Daoy (cell line): ENCODE measurements at places on chromosomes 5 and 9. TPM values are rescaled to one million over a fixed set of nuclear protein-coding genes. Genes with fewer than 3 reads are reported as not detected.

The GHR gene
- total RNA-seq: not detected in 2 replicates

DNA sequence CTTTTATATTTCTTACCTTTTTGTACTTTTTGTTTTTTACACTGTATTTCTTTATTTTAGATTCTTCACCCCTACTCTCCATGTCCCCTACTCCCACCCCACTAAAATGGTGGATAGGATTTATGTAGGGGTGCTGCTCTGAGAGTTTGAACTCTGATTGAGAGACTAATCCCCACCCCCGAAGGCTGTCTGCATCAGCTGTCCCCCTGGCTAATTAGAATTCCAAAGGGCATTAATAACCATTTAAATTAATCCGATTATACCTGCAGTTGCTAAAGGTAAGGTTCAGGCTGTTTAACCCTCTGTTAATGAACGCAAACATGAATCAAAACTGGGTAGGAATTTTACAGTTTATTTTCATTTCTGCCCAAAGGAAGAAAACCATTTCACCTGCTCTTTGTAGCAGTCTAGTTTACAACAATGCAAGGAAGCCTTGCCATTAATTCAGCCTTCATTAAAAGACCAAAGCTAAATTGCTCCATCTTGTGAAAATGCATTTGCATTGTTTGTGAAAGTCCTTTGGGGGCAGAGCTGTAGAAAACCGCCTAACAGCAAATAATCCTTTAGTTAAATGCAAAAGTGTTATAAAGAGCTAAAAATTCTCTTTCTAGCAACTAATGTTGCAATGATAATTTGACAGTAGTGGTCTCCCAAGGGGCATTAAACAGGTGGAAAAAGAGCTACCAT, 71.2 kb downstream of the ZCCHC7 start:
- no peak for DNase-seq

GRCh38 chr5:116785106-116785505, 210.5 kb upstream of the SEMA6A start:
- no peak for DNase-seq

DNA sequence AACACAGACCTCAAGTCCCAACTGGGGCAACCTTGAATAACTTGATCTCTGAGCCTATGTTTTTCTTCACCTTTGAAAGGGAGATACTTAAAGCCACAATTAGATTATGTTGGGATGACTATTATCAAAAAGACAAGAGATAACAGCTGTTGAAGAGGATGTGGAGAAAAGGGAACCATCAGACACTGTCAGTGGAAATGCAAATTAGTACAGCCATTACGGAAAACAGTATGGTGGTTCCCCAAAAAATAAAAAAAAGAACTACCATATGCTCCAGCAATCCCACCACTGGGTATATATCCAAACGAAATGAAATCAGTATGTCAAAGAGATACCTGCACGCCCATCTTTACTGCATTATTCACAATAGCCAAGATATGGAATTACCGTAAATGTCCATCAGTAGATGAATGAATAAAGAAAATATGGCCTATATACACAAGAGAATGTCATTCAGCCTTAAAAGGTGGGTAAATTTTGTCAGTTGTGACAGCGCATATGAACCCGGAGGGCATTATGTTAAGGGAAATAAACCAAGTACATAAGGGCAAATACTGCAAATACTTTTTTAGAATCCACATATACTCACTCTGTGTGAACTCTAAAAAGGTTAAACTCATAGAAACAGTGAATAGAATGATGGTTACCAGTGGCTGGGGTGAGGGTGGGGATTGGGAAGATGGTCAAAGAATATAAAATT, 12.7 kb downstream of the FAT2 start:
- DNase-seq: no peak

DNA sequence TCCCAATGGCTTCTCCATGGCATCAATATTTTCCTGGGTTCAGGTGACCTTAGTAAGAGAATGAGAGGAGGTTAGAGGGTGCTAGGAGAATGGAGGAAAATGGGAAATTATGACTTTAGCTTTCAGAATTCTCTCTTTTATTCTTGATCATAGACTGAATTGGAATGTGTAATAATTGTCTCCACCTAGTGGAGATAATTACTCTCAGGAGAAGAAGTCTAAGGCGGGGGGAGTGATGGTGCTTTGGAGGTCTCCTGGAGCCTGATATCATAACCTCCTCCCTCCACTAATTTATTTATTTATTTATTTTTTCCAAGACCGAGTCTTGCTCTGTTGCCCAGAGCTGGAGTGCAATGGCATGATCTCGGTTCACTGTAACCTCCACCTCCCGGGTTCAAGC, 221.3 kb downstream of the GRIA1 start:
- DNase-seq: no peak

DNA sequence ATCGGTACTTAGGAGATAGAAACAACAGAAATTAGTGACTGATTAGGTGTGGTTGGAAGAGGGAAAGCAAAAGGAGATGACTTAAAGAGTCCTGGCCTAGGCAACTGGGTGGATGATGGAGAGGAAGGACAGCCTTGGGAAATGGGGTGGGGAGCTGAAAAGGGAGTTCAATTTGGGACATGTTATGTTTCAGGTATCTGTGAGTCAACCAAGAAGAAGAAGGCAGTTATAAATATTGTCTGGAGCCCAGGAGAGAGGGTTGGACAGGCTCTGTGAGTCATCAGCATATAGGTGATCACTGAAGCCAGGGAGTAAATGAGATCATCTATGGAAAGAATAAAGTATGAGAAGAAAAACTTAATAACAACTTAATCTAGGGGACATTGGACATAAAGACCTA, 357.7 kb downstream of the NPR3 start:
- DNase-seq: no peak

The TMC1 gene
- not detected in 2 replicates for total RNA-seq
